ENCODE measurements at places on chromosomes 3 and 15. TPM values are rescaled to one million over a fixed set of nuclear protein-coding genes. Genes with fewer than 3 reads are reported as not detected.

- no peak for DNase-seq
These were observed 15.4 kb downstream of the PSTPIP1 start for GRCh38 chr15:77010312-77010686.

DNA sequence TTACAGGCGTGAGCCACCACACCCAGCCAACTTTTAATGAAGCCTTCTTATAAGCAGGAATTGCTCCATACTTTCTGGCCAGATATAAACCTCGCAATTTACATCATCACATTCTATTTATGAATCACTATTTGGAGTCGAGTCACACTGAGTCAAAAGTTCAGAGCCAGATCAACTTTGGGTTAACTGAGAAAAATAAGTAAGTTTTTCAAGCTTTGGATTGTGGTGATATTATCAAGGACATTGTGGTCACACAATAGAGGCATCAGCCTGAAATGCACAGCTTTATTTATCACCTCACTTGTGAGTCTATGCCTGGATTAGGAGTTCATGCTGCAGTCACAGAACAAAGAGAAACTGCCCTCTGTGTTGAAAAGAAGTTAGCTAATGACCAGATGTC is 1163.5 kb downstream of the ROBO1 start:
- DNase-seq, result no peak

Gene HYKK
- total RNA-seq, result 4.4 TPM

Gene EHHADH
- total RNA-seq, result 73.7 TPM

GRCh38 chr15:82062479-82063454 is 16.9 kb upstream of the MEX3B start:
- DNase-seq, result peak; percentile 66

Gene CCR3
- total RNA-seq, result not detected

GRCh38 chr3:182713743-182714517 is 79.4 kb upstream of the ATP11B start:
- no peak for DNase-seq

Gene RTP1
- total RNA-seq, result 1.4 TPM

Gene LMCD1
- 35.7 TPM for total RNA-seq

Gene SLC28A2
- total RNA-seq, result 4.0 TPM

DNA sequence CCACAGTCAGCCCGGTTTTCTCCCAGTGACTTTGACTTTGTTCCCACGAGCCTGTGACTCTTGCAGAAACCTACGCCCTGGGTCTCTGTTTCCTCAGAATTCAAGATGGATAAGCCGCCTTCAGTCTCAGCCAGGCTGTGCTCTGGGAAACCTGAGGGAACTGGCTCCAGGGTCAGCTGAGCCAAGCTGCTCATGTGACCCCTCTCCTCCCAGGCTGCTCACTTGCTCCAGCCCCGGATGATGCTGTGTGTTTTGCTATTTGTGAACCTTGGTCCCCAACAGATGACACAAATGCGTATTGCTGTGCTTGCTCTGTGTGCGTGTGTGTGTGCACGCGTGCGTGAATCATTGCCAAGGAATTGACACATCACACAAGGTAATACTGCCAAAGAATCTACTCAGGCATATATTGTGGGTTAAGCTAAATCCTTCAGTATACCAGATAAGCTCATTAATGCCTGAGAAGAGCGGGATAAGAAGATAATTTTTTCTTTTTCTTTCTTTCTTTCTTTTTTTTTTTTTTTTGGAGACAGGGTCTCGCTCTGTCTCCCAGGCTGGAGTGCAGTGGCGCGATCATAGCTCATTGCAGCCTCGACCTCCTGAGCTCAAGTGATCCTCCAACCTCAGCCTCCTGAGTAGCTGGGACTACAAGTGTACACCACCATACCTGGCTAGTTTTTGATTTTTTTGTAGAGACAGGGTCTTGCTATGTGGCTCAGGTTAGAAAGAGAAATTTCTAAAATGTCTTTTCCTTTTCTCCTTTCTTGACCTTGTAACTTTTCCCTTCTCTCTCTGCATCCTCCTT is 29.2 kb upstream of the UMPS start:
- DNase-seq, result peak; percentile 67

GRCh38 chr3:165518346-165518745 is 318.9 kb downstream of the BCHE start:
- DNase-seq, result no peak

DNA sequence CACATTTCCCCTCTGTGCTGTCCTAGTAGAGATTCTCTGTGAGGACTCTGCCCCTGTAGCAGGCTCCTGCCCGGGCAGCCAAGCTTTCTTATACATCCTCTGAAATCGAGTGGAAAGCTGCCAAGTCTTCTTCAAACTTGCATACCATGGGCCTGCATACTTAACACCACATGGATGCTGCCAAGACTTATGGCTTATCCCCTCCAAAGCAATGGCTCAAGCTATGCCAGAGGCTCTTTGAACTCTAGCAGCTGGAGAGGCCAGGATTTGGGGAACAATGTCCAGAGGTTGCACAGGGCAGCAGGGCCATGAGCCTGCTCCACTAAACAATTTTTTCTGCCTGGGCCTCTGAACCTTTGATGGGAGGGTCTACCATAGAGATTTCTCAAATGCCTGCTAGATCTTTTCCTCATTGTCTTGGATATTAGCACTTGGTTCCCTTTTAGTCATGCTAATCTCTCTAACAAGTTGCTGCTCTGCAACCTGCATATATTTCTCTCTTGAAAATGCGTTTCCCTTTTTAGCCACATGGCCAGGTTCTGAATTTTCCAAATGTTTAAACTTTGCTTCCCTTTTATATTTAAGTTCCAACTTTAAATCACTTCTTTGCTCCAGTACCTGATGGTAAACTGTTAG is 6.1 kb upstream of the PLSCR4 start:
- peak; percentile 56 for DNase-seq

DNA sequence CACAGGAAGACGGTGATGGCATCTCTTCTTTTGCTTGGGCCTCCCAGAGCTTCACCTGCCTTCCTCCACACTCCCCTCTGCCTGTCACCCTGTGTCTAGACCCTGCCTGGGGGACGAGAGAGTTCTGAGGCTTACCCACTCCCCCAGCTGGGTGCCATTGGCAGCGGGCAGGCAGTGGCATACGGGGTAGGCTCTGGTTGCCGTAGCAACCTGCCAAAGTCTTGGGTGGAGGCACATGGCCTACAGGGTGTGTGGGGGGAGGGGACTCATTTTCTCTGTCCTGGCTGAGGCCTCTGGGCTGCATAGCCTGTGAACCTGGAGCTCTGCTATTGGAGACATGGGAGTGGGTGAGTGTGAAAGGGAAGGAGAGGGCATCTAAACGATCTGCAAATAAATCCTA is 4.4 kb downstream of the INSYN1 start:
- no peak for DNase-seq

- no peak for DNase-seq
These were observed 151.6 kb downstream of the TMCO5A start for GRCh38 chr15:38085931-38086568.

Gene KIF15
- 11.8 TPM for total RNA-seq

Gene THSD4
- 5.4 TPM for total RNA-seq

DNA sequence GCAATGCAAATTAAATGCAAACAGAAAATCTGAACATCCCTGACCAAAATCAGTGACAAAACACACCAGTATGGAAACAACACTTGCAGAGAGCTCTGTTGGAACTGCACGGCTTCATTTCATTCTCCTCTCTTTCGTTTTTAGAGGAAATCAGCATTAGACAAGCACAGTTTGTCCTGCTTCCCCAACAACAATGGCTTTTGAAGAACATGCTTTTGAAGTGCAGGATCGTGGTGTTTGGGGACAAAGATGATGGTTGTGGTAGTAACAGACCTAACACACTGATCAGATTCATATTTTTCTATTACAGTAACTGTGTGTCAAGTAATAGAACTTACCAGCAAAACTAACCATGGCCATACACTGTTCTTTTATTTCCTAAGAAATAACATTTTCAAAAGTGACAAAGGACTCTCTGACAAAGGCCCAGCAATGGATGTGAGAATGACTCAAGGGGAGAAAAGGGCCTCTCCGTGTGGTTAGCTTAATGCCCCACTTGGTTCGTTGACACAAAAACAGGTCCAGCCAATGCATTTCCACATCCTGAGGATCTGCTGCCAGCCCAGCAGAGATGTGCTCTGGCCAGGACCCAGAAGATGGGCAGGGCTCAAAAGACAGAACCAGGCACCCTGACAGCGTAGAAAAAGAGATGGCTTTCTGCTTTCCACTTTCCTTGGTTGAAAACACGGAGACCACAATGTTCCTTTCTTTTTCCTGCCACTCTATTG is 84.1 kb downstream of the CCNL1 start:
- peak; percentile 35 for DNase-seq

DNA sequence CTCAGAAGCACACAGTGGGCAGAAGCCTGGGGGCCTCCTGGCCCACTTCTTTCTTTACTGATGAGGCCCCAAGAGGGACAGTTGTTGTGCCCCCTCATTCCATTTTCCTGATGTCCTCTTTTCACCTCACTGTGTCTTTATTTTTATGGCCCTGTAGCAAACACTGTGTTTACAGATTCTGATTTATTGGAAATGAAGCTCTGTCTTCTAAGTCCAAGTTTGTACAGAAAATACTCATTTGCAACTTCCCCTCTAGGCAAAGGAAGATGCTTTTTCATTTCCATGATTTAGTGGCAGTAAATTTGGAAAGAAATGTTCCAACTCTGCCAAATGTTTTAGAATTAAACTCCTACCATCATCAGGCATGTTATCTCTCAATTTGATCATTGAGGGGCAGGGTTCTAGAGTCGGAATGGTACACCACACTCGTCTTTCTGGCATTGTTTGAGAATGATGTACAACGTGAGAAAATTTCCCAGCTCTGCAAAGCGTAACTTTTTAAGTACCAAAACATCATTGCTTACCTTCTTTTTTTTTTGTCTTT is 129.7 kb downstream of the ARNT2 start:
- no peak for DNase-seq

DNA sequence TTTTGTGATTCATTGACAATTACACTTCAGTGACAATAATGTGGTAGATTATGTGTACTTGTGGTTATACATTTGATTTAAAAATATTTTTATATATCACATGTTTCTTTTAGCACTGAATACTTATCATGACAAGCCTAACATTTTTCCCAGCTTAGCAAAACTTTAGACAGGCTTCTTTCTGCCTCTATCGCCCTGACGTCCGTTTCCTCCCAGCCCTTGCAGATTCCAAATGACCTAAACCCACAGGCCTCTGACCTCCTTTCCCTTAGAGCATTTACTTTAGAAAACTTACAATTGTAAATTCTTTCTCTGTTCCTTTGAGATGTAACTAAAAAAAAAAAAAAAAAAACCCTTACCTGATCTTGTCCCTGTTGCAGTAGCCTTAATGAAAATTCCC is 326.1 kb downstream of the UNC13C start:
- DNase-seq, result no peak

DNA sequence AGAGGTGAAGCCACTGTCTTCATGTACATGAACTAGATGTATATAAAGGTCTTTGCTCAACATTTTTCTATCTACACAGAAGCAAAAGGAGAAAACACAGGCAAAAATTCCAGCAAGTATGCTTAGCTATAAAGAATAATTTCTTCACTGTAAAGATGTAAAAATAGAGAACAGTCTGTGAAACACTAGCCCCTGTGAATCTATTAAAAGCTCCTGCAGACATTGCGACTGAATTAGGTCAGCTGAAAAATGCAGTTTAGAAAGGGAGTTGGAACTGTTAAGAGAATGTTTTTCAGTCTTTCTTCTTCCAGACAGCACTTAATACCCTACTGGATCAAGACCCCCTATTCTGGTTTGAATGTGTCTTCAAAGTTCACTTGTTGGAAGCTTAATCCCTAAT is 291.5 kb downstream of the KBTBD8 start:
- no peak for DNase-seq

Gene ARL14
- not detected for total RNA-seq

GRCh38 chr3:40737343-40737742 is 212.6 kb downstream of the ZNF621 start:
- no peak for DNase-seq

Gene WDR72
- total RNA-seq, result 13.0 TPM

Gene POMGNT2
- 12.7 TPM for total RNA-seq

GRCh38 chr3:177690306-177690705 is 493.0 kb upstream of the TBL1XR1 start:
- no peak for DNase-seq

Gene GCNT3
- 1.3 TPM for total RNA-seq

Gene GRK7
- not detected for total RNA-seq

Gene GOLGA8O
- total RNA-seq, result not detected

Gene MAP3K13
- total RNA-seq, result 21.1 TPM

- DNase-seq, result no peak
These were observed 287.8 kb downstream of the FAM43A start for GRCh38 chr3:194973366-194974000.

DNA sequence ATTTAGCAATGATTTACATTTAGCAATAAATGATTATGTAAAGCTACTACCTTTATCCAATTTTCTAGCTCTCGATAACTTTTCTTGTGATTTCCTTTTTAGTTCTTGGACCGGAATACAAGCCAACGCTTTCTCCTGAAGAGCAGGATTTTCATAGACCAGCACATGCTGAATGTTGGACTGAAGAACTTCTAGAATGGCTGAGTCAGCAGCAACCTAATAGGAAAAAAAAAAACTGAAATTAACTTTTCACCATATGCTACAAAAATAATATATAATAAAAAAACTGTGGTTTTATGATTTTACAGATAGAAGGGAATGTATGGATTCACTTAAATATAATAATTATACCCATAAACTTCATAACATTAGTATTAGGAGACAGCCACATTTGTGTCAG is 32.2 kb downstream of the NGLY1 start:
- DNase-seq, result no peak

Gene DUOXA2
- total RNA-seq, result not detected

All from endodermal cell (in vitro differentiated cells).